ENCODE measurements at places on chromosomes 6 and 20.
A peak's percentile ranks its signal among the peaks of the same experiment; 100 is the strongest.

DNA sequence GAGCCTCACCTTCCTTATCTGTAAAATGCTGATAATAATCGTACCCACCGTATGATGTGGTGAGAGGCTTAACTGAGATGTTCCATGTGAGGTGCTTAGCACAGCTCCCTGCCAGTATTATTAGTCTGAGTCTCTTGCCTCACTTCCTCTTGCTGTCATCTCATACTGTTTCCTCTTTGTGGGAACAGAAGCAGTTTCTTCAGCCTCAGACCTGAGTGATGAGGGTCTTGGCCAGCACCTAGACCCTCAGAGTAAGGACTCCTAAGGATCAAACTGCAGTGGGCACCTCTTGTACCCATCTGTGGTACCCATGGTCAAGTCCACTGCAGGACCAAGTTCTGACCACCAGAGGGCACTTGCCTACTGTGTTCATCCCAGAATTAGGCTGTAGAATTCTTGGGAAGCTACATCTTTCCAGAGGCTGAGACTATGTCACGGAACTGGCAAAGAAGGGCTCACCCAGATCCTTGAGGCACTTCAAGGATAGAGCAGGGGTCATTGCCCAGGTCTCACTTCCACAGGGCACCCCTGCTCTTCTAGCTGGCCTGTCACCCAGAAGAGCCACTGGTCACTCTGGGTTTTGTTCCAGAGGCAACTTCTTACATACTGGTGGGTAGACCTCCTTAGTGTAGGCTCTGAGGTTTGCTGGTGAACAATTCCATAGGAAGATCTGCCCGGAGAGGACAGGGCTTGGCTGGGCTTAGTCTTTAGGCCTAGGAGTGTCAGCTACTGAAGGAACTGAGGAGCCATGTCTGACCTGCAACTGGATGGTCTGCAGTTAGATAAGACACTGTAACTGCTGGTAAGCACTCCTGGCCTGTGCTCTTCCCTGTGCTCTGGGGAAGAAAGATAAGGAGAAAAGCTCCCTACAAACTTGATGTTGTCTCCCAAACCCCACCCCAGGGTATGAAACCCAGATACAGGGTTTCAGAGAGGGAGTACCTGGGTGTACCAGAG is 20.6 kb upstream of the SGK2 start:
- peak; percentile 58 for DNase-seq

DNA sequence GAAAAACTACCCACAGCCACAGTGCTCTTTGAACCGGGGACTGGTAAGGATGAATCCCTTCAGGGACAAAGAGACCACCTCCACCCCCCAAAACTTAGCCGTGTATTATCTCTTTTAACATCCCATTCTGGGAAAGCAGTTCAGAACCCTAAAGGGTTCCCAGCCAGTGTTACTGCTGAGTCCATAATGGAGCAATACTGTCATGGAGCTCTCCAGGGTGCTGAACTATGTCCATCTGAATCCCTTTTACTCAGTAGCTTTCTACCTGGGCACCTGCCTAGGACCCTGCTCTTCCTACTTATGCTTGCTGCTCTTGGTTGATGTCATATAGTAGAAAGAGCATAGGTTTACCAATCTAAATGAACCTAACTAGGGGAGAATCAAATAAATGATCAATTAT is 22.3 kb upstream of the SAYSD1 start:
- peak; percentile 71 for DNase-seq

GRCh38 chr20:39812116-39812515 is 850.0 kb downstream of the DHX35 start:
- DNase-seq: no peak

DNA sequence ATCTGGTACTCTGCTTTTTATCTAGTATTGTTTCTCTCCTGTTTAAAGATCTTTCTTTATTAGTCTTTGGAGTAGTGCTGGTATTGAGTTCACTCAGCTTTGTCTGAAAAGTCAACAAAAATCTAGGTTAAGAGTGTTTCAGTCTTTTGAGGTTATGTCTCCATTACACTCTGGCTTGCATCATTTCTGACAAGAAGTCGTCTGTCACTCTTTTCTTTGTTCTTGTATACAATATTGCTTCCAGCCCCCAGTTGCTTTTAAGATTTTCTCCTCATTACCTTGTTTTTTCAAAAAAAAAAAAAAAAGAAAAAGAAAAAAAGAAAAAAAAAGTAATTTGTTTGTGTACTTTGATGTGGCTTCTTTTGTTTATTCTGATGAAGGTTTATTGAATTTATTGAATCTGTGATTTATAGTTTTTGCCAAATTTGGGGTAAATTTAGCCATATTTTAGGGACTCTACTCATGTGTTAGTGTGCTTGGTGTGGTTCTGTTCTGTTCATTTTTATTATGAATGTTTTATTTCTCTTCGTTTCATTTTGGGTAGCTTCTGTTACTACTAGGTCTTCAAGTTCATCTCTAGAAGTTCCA is 408.9 kb downstream of the CDKAL1 start:
- DNase-seq: no peak

DNA sequence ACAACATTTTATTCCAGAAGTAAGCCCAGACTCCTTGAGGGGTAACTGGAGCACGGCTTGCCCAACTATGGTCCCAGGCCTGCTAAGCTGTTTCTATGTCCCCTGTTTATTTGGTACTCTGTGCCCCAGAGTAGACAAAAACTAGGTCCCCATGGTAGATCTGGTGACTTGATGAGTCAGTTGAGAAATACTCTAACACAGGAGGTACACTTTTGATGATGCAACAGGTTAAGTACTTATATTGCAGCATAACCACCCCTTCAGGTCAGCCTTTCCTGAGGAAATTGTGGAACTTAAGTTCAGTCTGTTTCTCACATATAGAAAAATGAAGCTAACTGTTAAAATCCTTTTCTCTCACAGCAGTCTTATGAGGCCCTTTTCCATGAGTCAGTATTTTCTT is 19.6 kb downstream of the TTPAL start:
- DNase-seq: no peak

- DNase-seq: no peak
Observed at GRCh38 chr6:108944707-108945680, 96.8 kb downstream of the ARMC2 start.

GRCh38 chr20:40892642-40893041 is 136.0 kb upstream of the TOP1 start:
- peak; percentile 14 for DNase-seq

- no peak for DNase-seq
Observed at GRCh38 chr6:25972128-25972527, 9.5 kb downstream of the TRIM38 start.

DNA sequence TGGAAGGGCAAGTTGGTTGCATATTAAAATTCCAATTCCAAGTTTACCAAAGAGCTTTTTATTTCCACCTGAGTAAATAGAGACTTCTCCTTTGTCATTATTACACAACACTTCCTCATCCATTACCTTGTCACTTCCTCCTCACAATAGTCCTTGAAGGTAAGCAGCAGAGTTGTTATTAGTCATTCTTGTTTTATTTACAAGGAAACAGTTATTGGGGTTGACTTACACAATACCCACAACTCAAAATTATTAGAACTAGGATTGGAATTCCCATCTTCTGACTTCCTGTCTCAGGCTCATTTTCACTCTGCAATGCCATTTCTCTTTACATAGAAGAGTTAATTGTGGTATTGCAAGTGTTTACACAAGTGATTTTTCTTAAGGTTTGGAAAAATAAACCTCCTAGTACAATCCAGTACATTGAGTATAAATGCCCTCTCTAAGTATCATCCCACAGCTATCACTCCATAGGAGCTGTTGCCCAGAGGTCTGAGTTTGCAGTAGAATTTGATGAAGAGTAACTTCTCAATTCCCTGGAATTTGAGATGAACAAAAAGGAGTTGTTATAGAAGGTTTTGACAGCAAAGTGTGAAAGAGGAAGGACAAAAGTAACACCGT is 28.9 kb upstream of the MTRF1L start:
- no peak for DNase-seq

GRCh38 chr6:53811082-53811481 is 16.3 kb downstream of the LRRC1 start:
- peak; percentile 95 for DNase-seq

DNA sequence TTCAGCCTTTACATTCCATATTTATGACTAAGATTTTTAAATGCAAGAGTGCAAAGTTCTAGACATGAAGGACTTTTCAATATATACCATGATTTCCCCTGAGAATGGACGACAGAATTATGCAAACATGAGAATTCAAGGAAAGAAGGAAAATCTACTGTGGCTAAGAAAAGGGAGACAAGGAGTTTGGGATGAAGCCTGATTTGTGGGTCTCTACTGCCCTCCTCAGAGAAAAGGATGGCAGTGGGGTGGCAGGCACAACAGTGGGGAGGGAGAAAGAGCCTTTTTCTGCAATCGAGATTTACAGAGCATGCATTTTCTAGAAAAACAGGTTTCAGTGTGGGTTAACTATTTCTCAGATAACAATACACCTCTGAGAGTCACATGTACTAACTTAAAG is 466.9 kb upstream of the NRSN1 start:
- DNase-seq: no peak

- DNase-seq: peak; percentile 44
Observed at GRCh38 chr6:68718385-68719073, 83.4 kb downstream of the ADGRB3 start.

DNA sequence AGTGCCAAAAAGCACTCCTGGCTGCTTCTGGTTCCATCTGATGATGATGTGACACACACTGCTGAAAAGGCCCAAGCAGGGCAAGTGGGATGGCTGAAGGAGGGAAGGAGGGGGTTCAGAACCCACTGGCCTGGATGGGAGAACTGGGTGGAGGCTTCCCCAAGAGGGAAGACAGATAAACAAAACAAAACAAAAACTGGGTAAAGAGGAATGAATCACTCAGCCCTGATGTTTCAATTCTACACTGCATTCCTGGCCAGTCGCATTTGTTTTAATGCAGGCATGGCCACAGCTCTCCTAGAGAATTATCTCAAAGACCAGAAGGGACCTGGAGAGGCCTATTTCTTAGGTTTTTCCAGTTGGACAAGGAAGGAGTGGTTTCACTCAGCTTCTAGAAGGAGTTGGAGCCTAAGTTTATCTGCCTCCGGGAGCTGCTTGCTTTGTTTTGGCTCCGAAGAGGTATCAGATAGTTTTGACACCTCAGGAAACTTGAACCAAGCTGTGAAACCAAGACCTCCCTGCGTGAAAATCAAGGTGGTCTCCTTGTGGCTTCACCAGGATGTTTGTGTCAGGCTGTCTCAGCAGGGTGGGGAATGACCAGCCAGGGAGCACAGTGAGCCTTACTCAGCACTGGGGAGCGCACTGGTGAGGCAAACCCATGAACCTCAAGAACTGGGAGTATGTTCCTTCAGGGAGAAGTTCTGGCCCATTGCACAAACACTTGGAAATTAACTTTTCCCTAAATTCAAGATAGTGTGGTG is 16.1 kb downstream of the TTPAL start:
- no peak for DNase-seq

DNA sequence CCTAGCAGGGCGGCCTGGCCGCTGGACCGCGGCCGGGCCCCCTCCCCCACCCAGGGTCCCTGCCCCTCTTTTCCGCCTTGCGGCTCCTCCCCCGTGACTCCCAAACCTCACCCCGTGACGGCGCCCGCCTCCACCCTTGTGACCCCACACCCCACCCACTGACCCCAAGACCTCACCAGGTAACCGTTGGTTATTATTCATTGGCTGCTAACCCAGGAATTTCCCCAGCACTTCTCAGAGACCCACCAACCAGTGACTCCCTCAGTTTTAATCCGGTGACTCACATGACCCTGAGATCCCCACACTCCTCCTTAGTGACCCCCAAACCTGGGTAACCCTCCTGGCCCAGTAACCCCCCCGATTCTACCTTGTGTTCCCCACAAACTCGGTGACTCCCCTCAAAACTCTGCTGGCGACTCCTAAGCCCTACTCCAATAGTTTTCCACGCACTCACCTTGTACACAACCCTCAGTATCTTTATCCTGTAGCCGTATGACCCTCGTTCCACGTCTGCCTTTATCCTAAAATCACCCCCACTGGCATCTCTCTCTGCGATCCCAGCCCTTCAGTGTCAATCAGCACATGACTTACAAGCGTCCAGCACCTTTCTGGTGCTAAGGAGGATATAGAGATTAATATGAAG is 534 bp downstream of the ZNF76 start:
- DNase-seq: peak; percentile 82

GRCh38 chr6:30453508-30454116 is 35.7 kb upstream of the HLA-E start:
- DNase-seq: peak; percentile 90

DNA sequence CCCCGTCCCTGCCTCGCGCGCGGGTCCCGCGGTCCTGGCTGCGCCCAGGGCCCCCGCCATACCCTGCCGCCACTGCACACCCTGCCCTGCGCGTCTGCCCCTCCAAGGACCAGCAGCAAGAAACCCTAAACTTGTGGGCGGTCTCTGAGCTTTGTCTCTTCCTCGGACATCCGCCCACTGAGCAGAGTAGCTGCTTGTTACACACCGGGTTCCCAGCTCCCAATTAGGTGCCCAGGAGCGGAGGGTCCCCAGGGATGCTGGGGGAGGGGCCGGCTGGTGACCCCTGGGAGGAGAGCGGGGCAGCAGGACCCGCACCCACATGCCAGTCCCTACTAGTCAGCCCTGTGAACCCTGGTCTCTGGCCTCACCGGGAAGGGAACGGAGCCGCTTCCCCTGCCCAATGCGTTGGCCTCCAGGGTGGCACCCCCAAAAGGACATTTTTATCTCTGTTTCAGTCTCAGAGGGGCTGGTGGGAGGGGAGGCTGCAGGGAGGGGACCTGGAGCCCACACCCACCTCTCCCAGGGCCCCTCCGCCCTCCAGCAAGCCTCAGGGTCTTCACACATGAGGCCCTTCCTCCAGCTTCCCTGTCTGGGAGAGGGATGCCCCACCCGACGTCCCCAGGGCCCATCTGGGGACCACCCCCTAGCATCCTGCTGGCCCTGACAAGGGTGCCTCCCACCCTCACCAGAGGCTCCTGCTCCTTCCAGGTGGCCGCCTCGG is 10.5 kb downstream of the STMN3 start:
- peak; percentile 52 for DNase-seq

DNA sequence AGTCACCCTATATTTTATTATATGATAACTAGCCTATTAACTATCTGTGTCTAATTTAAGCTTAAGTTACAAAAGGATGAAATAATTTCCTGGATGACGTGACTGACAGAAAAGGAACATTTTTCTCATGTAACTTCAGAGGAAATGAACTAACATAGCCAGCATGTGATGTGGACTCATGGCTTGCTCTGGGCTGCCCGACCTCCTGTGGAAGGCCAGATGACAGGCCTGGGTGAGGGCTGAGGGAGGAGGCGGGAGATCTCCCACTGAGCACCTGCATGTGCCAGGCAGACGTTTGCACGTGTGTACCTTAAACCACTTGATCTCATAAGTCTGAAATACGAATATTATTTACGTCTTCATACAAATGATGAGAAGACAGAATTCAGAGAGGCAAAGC is 321.1 kb downstream of the SYNE1 start:
- no peak for DNase-seq

DNA sequence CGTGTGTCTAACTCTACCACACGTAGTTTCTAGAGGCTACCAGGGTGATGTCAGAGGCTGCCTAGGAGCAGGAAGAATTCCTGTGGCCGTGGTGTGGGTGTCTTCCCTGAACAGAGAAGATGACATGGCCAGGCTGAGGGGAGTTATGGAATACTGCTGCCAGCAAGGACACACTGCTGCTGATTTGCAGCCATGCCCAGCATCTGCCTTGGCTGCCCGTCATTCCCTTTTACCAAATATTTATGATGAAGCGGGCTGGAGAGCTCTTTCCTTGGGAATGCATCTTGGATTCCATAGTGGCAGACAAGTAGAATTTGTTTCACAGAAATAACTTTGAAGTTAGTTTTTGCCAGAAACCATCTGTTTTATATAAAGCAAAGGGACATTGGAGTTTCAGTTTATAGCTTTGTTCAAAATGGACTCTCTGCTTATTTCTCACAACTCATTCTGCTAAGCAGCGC is 80.8 kb upstream of the VSTM2L start:
- no peak for DNase-seq

- no peak for DNase-seq
Observed at GRCh38 chr20:23244156-23244915, 106.3 kb upstream of the NXT1 start.

All from RPMI8226 (cell line).